SJCRH30 (cell line): ENCODE measurements at places on chromosomes 3 and 15.

DNA sequence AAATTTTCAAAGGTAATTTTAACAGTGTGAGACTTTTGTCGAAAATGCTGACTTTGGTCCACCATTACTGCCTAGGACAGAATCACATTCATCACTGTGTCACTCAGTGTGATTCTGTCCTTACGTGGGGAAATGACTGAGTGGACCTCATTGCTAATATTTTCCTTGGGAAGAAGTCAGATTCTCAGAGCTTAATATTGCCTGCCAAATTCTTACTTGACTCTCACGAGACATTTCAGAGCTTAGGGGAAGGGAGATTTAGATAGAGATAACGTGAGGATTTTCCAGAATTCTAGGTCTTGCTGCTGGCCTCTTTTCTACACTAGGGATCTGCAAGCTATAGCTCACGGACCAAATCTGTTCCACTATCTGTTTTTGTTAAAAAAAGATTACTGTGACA lies 270.4 kb downstream of the SUCLG2 start:
- DNase-seq: no peak

- no peak for DNase-seq
These were observed 38.3 kb upstream of the WNT5A start for GRCh38 chr3:55525436-55525835.

- peak; percentile 86 for DNase-seq
These were observed 60.0 kb downstream of the PIK3CB start for GRCh38 chr3:138774529-138775253.

DNA sequence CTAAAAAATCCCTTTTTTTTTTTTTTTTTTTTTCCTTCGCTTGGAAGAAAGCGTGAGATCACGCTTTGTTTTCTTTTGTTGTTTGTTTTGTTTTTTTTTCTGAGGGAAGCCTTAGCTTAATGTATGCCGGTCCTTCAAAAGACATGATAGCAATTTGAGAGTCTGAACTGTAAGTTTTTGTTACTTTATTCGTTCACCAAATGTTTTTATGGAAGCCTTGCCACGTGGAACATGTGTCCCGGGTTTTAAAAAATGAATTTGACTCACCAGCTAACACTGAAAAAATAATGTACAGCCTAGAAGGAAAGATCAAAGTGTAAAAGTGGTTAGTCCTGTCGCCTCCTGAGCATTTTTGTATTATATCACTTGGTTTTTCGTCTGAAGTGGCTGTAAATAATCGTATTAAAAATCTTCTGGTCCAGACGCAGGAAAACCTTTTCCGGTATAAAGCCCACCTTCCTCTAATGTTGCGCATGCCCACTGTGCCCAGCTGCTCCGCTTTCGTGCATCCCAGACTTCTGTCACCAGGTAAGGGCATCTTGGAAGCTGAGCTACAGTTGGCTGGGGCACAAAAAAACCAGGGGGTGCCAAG lies 795 bp upstream of the MYNN start:
- DNase-seq: peak; percentile 72

DNA sequence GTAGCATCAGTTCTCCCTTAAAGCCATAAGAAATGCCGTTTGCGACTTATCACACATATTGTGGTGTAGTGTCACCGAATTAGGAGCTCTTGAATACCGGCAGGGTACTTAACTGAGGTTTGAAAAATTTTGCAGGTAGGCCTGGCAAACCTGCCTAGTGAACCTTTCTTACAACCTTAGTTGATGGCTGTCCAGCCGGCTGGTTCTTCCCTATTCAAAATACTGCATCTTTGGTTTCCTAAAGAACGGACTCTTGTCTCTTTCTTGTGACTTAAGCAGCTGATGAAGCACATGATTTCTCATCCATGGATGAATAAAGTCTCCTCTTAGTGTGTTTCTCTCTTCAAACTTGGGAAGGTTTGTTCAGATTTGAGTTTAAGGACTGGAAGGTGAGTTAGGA lies 1.5 kb downstream of the RAB7A start:
- DNase-seq: no peak

- DNase-seq: peak; percentile 26
These were observed 33.5 kb downstream of the ZBTB38 start for GRCh38 chr3:141401573-141402475.
